AG04449 (cell line): ENCODE measurements at places on chromosomes 3 and 15.

DNA sequence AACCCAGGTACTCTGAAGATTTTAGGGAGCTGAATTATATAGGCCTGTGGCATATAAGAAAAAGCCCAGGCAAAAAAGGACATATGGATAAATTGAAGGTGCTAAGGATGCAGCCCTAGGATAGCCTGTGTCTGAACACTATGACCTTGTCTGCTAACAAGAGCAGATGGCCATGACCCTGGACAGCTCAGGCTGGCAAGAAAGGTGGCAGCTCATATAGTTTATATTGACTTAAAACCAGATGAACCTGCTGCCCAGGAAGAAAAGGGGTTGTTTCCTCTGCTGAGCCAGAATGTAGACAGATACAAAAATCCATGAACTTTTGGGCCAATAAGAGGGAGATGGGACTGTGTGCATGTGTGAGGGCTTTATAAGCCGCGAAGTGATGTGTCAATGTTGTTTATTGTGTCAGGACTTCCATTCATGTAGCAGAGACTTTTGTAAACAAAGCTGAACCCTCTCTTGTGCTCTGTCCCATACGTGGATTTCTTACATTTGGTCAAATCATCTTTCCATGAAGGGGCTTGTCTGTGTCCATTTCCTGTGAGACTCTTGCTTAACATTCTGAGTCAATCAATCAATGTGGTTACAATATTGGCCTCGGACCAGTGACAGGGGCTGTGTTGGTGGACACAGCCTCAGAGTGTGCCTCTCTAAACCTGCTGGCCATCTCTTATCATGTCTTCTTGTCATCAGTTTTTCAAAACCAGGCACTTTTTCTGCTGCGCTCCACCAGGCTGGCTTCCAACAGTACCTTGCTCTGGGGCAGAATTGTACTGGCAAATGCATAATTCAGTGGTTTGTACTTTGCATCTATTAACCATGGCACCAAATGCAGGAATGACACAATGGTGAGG, 321.2 kb downstream of the WDR72 start:
- DNase-seq, result no peak

DNA sequence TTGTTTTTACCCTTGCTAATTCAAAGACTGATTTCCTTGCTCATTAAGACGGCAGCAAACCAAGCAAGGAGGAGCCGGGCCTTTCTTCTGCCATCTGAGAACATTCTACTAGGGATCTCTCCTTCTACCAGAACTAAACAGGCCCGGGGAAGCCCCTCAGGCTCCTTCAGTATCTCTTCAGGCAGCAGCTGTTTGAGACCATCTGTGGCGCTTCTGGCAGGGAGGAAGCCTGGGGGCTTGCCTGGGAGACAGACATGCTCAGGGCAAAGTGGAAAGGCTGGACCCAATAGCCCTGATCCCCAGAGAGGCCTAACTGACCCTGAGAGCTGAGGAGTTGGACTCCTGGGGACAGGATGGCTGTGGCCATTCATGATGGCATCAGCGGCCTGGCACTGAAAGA, 67.9 kb downstream of the FEM1B start:
- no peak for DNase-seq

DNA sequence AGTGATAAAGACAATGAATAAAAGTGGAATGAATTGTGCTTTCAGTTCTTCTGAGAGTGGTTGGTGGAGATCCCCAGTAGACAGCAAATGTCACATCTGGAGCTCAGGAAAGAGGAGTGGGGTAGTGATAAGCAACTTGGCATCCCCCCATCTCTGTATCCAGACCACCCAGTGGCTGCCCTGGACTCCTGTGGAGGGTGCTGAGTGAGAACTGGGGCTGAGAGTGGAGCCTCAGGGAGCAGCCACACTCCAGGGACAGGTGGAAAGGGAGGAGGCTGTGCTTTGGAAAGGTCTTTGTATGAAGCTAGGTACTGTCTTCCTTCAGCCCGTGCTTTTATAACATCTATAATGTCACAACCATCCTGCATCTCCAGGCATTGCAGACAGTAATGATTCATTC, 85.6 kb upstream of the RASGRF1 start:
- DNase-seq, result no peak

DNA sequence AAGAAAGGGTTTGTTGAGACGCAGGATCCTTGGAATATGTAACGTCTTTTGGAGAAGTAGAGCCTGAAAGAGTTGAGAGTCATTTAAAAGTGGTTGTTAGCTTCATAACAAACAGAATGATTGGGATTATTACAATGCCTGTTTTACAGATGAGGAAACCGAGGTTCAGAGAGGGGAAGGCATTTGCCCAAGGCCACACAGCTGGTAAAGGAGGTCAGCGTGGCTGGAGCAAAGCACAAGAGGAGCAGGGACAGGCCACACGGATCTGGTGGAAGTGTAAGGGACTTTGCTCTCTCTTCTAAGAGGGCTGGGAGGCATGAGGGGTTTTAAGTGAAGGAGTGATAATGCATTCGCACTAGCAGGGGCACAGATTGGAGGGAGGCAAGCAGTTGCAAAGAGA, 6.2 kb upstream of the OXTR start:
- no peak for DNase-seq

DNA sequence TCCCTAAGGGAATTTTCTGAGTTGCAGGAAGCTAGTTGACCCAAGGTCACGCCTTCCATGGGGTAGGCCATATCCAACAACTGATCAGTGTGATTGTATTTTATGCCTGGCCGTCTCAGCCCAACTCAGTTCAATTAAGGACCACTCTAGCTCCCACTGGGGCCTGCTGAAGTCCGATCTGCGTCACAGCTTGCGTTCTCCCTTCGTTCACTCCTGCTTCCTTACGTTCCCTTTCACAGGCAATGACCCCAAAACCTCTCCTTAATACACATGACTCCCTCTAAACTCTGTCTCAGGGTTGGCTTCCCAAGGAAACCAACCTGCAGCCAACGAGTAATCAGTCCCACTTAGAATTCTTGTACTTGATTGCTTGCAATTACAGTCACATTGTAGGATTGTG, 428.0 kb downstream of the RBMS3 start:
- no peak for DNase-seq

- DNase-seq, result no peak
Observed at GRCh38 chr3:85574006-85574705, 615.4 kb downstream of the CADM2 start.

DNA sequence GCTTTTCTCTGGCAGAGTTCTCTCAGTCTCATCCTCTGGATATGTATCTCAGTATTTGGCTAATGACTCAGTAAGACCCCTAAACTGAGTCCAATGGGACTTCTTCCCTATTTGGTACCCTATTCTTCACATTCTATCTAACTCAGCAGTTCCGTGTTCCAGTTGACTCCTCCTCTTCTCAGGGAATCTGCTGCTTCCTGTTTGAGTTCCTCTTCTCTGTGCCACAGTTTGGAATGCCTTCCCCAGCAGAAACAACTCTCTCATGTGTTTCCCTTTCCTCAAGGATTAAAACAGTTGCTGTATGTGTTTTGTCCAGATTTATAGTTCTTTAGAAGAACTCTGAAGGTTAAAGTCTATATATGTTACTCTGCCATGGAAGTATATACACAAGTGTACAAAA, 344.0 kb upstream of the RARB start:
- no peak for DNase-seq

DNA sequence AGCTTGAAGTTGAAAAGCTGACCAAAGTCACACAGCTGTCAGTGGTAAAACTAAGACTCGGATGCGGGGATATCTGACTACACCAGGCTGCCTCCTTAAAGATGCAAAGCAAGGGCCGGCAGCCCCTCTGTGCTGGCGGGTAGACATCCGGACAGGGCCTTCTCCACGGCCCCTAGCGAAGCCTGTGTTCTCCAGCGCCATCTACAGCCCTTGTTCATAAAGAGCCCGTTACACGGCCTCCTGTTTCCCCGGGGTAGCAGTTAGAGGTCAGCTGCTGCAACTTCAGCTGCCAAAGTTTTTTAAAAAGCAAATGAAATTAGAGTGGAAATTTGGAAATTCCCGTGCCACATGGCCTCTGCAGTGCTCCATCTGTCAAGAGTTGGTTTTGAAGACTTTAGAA, 383.0 kb downstream of the TBL1XR1 start:
- DNase-seq, result no peak

- no peak for DNase-seq
Observed at GRCh38 chr15:57253082-57253481, 123.2 kb upstream of the CGNL1 start.

DNA sequence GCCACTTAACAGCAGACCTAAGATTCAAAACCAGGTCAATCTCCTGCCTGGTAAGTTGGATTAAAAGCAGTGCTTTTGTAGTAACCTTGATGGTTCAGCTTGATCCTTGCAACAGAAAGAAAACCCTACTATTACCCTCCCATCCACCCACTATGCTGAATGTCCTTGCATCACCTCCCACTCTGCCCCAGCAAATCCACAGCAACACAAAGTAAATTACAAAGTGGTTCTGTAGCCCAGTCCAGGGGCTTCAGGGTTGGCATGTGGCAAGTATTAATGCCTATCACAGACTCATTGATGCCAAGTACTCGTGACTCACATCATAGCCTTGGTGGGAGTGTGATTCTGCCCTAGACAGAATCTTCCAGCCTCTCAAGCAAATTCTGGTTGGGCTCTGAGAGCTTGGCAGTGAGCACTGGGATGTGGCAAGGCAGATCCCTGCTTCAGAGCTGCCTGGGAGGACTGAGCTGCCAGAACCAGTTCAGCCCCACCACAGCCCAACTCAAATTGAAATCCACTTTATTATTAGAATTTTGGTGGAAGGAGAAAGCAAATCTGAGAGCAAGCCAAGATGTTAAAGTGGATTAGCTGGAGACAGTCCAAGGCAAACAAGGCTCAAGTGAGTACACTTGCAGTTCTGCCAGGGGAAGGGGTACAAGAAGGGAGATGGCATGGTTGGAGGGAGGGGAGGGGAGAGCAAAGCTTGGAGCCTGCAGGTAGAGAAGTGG, 225.8 kb upstream of the UMPS start:
- DNase-seq, result peak; percentile 65

DNA sequence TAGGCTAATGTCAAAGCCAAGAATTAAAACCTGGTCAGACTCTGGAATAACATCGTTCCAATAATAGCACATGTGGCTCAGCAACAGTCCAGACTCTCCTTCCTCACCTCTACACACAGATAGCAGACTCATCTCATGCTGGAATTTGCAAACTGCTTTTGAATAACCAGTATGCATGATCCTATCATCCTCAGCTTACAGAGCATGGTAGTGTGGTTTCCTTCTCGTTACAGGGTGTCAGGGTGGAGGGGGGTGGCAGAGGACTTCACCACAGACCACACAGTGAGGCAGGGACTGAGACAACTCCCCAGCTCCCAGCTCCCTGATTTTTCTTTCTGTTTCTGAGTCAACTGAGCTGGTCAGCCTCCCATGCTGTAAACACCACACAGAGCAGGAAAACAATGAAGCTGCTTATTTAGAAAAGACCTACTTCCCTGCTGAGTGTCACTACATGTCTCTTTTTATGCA, 101.6 kb downstream of the RPL22L1 start:
- DNase-seq, result no peak

- no peak for DNase-seq
Observed at GRCh38 chr3:153127788-153128187, 34.2 kb upstream of the RAP2B start.

DNA sequence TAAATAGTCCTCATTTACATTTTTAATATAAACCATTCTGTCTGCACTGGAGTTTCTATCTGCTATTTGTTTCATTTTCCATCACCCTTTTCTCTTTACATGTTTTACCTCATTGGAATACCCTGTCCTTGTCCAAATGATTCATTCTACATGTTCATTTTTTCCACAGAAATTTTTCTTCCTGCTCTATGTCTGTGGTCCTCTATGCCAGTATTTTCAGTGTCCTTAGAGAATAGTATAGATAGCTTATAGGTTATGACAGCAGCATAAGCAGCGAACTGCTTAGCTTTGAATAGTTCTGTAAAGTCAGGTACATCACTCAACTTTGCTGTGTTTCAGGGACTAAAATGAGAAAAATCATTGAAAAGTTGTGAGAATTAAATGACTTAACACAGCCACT, 742.3 kb upstream of the CBLB start:
- DNase-seq, result no peak

GRCh38 chr15:94582368-94582767, 351.0 kb downstream of the MCTP2 start:
- DNase-seq, result no peak

- DNase-seq, result no peak
Observed at GRCh38 chr3:105594219-105594618, 227.5 kb downstream of the ALCAM start.

DNA sequence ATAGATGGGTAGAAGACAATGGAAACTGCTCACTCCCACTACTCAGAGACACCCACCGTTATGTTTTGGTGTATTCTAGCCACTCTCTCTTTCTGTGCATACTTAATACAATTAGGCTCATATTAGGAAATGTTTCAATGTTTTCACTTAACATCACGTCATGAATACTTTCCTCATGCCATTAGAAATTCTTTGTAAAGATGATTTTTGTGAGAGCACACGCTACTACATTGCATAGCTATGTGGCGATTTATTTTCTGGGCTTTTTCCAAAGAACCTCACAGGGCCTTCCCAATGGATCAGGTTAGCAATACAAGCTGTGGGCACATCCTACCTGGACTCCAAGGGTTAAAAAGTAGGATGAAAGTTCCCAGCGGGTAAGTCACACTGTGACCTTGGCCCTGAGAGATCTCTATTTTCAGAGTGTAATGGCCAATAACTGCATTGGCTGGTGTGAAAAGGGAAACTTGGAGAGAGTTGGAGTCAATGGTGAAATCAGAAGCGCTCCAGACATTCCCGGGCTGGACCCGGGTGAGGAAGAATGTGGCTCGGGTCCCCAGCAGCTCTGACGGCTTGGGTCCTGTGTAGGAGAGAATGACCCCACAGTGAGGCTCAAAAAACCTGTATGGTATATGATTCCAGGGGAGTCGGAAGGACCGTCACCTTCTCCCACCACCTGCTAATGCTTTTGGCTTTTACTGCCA, 25.8 kb upstream of the TGM5 start:
- DNase-seq, result peak; percentile 33

DNA sequence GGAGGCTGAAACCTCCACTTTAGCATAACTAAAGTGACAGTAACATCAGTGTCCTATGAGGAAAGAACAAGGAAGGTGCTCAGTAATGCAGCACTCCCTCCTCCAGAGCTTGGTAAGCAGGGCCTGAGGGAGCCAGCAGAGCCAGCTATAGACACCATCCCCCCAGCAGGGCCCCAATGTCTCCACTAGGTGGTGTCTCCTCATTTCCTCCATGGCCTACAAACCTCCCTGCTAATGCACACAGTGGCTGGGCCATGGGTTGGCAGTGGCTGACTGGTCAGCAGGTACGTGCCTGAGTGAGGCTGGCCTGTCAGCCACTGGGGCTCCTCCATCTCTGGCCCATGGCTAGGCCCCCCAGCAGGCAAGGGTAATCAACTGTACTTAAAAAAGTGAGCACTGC, 13.6 kb downstream of the MRPS25 start:
- no peak for DNase-seq

GRCh38 chr3:190504354-190505125, 9.3 kb upstream of the IL1RAP start:
- no peak for DNase-seq
